DMS153 (cell line): ENCODE measurements at places on chromosomes 7 and 10.

- no peak for DNase-seq
Measured at GRCh38 chr7:37675749-37676148, 7.8 kb upstream of the GPR141 start.

GRCh38 chr10:22500656-22501340, 155.5 kb downstream of the SPAG6 start:
- DNase-seq, result no peak

DNA sequence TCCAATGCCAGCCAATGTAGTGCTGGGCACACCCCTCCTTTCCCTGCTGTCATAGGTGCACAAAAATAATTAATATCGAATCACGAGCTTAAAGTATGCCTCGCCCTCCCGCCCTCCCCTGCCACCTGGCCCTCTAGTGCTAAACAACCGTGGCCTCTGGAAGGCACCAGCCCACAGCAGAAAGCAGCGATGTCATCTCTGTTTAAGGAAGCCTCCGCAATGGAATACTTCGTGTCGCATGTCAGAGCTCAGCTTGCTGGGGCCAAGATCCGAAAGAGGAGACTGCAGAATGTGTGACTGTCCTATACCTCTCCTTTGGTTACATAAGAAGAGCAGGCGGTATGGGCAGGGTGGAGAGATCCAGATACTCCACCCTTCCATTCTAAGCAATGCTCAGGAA, 71.5 kb downstream of the RHOBTB1 start:
- no peak for DNase-seq

DNA sequence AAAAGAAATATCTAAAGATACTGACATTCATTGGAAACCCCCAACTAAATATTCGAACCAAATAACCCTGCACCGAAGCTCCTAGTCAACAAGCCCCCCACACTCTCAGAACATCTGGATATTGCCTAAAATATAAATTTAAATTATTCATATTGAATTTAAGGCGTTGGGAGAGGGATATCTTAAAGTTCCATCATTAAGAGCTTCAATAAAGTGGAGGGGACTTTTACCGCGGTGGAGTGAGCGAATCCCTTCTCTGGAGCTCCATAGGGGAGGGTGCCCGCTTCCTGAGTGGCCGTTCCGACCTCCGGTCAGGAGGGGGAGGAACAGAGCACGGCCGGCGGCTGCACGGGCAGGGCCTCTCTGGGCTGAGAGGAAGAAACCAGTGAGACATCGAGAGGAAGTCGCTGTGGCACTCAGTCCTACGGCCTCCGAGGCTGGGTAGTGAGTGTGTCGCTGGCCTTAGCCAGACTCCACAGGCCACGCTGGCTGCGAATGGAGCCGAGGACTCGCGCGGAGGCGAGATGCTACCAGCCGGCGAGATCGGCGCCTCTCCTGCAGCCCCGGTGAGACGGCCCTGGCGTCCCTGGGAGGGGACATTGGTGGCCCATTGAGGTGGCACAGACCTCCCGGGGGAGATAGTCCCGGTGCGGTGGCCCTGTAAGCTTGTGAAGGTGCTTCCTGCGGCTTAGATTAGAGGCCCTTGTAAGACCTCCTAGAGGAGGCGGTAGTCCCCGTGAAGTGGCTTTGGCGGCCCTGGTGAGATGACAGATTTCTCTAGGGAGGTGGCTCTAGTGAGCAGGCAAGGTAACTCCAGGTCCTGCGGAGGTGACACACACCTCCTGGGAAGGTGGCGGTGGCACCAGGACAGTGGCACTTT, at the start of gene RINT1:
Gene RINT1, plus strand, starts transcription at position 410 of the 880 bp plus-strand sequence. Its CDS starts 115 bp downstream, at position 525.
- peak; percentile 69 for DNase-seq

DNA sequence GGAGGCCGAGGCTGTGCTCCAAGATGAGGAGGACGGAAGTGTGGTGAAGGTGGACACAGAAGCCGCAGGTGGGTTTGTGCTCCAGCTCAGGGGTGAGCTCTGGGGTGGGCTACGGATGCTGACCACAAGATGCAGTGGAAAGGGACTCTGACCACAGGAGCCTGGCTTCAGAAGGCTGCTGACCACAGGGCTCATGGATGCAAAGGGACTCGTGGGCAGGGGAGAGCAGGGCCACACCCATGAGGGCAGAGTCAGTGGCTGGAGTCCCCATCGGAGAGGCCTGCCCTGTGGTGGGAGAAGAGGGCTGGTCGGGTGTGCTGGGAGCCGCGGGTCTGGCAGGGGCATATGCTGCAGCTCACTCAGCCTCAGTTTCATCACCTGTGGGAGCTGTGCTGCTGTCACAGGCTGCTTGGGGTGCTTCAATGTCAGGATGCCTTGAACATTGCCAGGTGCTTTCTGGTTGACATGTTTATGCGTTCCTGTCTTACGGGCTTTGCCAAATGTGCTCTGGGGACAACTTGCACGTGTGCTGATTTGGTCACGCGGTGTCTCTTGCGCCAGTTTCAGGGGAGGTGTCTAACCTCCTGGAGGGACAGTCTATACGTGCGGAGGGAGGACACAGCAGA, 13.7 kb downstream of the SCART1 start:
- no peak for DNase-seq

GRCh38 chr10:50619166-50619565, 4.6 kb downstream of the SGMS1 start:
- DNase-seq, result no peak

GRCh38 chr7:133052401-133052756, 29.5 kb downstream of the CHCHD3 start:
- DNase-seq, result no peak

GRCh38 chr10:130554701-130555410, 418.7 kb downstream of the GLRX3 start:
- no peak for DNase-seq

GRCh38 chr10:74453169-74453568, 302.1 kb downstream of the ADK start:
- peak; percentile 32 for DNase-seq

DNA sequence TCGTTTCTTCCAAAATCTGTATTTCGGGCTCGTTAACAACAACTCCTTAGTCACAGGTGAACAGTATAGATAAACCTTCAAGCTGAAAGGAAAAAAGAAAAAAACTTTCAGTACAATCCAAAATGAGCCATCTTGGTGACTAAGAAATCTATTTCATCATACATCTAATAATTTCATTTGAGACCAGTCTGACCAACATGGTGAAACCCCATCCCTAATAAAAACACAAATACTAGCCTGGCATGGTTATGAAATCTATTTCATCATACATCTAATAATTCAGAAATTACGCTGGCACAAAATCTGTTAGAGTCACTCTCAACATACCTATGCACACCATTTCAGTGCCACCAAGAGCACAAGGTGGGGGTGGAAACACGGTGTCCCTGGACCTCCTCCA, 8.8 kb downstream of the DCLRE1C start:
- DNase-seq, result no peak

DNA sequence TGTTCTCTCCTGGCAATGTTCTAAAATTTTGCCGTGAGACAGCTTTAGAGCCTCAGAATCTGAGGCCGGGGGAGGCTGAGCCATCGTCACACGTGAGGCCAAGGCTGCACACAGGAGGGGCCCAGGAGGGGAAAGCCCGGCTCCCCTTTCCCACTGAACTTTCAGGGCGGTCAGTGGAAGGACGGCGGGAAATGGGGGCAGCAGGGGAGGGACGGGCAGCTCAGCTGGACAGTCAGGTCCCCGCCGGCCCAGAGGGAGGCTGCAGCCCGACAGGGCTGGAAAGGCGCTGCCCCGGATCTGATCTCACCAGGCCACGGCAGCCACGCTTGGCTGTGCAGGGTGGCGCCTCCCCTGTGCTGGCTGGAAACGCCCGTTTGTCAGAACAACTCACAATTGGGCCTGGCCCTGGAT, 43.3 kb upstream of the ADGRA1 start:
- DNase-seq, result no peak

DNA sequence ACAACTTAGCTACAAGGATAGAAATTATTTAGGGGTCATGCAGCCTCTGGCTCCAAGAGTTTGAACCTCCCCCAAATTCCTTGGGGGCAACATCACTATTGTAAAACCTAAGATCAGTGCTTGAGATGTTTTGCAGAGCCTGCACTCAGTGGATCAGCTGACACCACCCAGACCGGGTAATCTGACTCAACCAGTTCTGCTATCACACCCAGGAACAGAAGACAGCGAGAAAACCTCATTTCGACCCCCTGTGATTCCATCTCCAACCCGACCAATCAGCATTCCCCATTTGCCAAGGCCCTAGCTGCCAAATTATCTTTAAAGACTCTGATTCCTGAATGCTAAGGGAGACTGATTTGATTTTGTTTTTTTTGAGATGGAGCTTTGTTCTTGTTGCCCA, 5.2 kb downstream of the TACR2 start:
- DNase-seq, result no peak

- DNase-seq, result no peak
Measured at GRCh38 chr10:62527019-62527827, 153.1 kb downstream of the ZNF365 start.

- DNase-seq, result no peak
Measured at GRCh38 chr7:112411186-112411795, 39.0 kb upstream of the IFRD1 start.

DNA sequence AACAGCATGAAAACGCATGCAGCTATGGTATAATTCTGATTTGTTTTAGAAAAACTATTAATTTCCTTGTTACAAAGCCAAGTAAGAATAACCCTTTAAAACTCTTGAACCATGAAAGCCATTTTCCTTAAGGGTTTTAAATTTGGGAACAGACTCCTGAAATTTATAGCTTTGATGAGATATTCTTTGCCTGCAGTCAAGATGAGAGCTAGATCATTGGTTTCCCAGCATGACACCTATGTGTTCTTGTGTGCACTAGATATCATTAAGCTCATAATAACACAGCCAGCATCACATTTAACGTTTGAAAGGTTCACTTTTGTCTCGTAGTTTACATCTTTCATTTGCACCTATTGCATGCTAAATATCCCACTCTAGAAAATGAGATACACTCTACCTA, 202.2 kb downstream of the PHF14 start:
- DNase-seq, result no peak

DNA sequence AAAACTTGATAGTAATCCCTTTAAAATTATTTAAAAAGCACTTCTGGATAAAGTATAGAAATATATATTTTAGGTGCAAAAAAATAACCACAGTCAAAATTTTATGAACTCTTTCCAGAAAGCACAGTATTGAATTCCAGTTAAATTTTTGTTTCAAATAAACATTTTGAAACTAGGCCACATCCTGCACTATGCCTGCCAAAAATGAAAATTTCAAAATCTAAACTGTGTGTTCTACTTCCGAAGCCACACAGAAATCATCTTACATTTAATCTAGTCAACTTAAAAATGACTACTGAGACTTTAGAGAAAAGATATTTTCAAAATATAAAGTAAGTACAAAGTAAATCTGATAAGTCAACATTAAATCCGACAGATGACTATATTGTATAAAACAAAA, 50.0 kb downstream of the MAGI2 start:
- no peak for DNase-seq

DNA sequence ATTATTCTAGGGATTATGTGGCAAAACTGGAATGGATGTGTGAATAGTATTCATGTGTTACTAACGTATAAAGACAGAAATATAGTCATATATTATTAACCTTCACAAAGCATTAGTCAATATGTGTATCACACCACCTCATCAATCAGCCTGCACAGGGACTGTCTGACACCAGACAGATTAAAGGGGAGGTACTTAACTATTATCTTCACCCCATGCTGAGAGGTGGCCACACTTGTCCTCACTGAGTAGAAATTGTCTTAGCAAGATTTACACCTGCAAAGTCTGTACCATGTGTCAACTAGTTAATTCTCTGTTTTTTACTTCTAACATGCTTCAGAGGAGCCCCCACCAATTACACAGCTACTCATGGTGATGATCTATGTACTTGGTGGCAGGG, 146.3 kb upstream of the LRGUK start:
- no peak for DNase-seq

GRCh38 chr10:117500456-117500855, 42.1 kb upstream of the EMX2 start:
- DNase-seq, result no peak

DNA sequence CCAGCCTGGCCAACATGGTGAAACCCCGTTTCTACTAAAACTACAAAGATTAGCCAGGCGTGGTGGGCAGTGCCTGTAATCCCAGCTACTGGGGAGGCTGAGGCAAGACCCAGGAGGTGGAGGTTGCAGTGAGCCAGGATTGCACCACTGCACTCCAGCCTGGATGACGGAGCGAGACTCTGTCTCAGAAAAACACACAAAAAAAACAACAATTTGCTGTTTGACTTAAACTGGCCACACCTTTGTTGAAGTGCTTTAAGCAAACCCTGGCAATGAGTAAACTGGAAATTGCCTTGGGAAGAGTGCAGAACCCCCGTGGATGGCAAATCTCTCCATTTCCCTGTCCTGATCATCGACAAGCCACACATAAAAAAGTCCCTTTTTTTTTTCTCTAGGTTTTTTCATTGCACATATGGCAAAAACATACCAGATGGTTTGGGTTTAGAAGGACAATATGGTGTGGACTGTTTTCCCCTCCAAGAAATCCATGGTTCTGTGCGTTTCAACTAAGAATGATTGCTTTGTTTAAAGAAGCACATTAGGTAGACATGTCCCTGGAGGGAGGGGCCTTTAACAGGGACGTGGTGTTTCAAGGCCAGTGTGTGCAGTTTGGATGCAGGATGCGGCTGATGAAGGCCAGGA, 76.9 kb downstream of the NRP1 start:
- DNase-seq, result no peak

DNA sequence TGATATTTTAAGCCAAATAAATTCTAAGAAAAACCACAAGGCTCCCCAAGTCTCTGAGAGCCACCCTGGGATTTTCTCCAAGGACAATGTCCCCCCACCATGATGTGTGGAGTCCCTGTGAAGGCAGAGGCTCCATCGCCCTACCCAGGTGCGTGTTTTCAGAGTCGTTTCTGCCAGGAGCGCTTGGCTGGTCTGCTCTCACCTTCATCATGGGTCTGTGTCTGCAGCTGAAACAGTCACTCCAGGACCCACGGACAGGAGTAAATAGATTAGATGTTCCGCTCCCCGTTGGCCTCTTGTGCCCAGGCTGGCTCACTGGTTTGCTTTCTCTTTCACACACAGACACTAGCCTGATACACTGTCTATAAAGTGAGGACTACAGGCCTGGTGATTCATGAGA, 217.5 kb downstream of the SFMBT2 start:
- no peak for DNase-seq

- no peak for DNase-seq
Measured at GRCh38 chr7:36370046-36370445, 19.6 kb upstream of the ANLN start.

- no peak for DNase-seq
Measured at GRCh38 chr7:48305661-48306060, 134.4 kb downstream of the ABCA13 start.

GRCh38 chr10:2335626-2336025, 598.3 kb upstream of the ADARB2 start:
- no peak for DNase-seq
